K562 (cell line): ENCODE measurements at places on chromosomes 6 and 20. TPM values are rescaled to one million over a fixed set of nuclear protein-coding genes. Genes with fewer than 3 reads are reported as not detected.

GRCh38 chr6:71080826-71081225, 124.0 kb upstream of the B3GAT2 start:
- DNase-seq: no peak

DNA sequence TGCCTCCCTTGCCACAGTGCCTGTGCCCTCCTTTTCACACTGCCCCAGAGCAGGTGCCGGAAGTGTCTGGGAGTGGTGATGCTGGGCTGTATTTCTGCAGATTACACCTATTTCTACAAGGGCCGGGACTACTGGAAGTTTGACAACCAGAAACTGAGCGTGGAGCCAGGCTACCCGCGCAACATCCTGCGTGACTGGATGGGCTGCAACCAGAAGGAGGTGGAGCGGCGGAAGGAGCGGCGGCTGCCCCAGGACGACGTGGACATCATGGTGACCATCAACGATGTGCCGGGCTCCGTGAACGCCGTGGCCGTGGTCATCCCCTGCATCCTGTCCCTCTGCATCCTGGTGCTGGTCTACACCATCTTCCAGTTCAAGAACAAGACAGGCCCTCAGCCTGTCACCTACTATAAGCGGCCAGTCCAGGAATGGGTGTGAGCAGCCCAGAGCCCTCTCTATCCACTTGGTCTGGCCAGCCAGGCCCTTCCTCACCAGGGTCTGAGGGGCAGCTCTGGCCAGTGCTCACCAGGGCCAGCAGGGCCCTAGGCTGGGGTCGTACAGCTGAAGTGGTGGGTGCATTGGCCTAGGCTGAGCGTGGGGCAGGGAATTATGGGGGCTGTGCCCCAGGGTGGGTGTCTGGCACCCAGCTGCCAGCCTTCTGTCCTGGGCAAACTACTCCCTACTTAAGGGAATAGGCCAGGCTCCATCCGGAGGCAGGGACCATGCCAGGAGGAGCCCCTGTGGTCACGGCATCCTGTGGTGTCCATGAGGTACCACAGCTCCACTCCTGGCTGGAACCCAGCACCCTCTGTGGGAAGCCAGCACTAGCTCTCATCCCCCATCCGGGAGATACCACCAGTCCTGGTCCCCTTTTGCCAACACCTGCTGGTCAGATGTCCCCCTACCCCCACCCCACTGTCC, 3.5 kb downstream of the MMP24OS start:
- DNase-seq: no peak

DNA sequence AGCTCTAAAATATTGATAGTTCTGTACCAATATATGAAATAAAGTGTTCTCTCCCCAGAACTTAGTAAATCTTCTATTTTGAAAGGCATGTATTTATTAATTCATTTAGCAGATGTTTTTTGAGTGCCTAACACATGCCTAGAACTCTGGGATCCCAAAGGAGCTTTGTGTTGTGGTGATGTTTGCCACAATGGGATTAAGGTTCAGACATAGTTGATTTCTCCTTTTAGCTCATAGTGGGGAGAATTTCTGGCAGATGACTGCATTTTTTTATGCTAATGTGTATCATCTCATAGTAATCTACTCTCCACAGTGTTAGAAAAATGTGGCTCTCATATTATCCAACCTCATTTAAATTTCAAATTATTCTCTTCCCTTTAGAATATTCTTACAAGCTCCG, 21.7 kb downstream of the MYB start:
- no peak for DNase-seq

- peak; percentile 66 for DNase-seq
These were observed 868 bp downstream of the SRSF3 start for GRCh38 chr6:36594816-36595643.

- no peak for DNase-seq
These were observed 21.3 kb upstream of the TBX18 start for GRCh38 chr6:84785671-84786070.

DNA sequence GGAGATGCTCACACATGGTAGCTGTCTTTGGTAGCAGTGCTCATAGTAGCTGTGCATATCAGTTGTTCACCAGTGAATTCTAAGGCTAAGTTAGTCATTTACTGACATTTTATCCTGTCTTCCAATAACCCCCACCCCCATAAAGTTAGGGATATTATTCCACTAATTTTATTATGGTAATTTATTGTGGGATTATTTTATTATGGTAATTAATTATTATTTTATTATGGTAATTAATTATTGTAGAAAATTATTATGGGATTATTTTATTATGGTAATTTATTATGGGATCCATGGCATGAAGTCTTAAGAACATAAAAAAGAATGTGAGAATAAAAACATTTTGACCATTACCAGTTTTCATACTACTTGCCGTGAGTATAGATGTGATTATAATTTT, 406.5 kb downstream of the LAMA2 start:
- no peak for DNase-seq

DNA sequence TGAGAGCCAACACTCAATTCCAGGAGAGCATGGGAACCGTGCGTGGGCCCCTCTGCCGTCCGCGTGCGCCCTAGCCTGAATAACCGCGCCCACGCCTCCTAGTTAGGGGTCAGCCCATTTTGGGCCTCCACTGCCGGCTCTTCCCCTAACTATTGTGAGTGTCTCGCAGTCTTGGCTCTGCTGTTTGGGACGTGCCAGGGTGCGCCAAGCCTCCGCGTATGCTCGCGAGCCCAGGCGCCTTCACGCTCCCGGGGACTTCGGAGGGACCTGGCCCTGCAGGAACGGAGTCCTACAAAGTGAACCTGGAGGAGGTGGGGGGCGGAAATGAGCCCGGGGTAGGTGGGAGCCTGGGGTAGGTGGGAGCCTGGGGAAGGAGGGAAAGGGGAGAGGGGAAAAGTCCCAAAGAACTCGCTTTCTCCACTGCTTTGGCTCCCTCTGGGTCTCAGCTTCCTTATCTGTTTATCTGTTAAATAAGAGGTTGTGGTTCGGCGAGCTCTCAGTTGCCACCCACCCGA, 873 bp upstream of the GCM2 start:
- no peak for DNase-seq

- peak; percentile 29 for DNase-seq
These were observed 107.7 kb upstream of the PRND start for GRCh38 chr20:4613718-4614620.

Gene FOXO3
- total RNA-seq: 10.6 and 14.6 TPM in 2 replicates

Gene TGM3
- not detected in 2 replicates for total RNA-seq

Gene GSTA2
- total RNA-seq: not detected in 2 replicates
